ENCODE measurements at places on chromosomes 13 and 19.

- DNase-seq, result no peak
Measured at GRCh38 chr13:78597602-78597932, 5.8 kb downstream of the POU4F1 start.

DNA sequence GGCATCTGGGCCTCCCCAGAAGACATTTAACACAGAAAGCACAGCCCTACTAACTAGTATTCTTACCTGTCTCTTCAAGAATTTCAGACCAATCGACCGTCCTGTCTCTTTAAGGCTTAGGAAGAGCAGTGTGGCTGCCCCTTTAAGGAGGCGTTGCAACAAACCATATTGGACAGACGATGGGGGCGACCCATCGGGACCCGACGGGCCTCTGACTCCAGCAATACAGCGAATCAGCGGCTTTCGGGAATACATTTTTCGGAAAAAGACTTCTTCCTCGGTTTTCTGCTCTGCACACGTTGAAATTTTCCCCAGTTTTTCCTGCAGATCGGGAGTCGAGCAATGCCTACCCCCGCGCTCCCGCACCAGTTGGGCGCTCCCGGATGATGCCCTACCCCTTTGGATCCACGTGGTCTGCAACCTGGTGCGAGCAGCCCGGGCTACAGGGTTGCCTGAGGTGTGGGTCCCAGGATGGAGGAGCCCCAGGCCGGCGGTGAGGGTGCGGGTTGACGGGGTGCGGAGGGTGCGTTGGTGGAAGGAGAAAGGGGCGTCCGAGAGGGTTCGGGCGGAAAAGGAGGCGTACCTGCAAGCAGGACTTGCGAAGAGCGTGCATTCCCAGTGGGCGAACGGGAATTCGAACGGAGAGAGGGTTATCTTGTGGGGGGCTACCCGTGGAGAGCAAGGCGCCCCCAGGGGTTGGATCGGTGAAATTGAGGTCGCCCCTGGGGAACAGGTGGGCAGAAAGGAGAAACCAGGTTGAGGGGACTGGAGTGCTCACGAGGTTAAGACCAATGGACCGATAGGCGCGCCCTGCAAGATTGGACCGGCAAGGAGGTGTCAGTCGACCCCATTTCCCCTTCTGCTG lies at the start of gene POLR1G:
TSS of gene POLR1G (plus strand) at position 419 of the 865 bp plus-strand sequence. CDS start at position 472, 53 bp downstream.
- peak; percentile 87 for DNase-seq

DNA sequence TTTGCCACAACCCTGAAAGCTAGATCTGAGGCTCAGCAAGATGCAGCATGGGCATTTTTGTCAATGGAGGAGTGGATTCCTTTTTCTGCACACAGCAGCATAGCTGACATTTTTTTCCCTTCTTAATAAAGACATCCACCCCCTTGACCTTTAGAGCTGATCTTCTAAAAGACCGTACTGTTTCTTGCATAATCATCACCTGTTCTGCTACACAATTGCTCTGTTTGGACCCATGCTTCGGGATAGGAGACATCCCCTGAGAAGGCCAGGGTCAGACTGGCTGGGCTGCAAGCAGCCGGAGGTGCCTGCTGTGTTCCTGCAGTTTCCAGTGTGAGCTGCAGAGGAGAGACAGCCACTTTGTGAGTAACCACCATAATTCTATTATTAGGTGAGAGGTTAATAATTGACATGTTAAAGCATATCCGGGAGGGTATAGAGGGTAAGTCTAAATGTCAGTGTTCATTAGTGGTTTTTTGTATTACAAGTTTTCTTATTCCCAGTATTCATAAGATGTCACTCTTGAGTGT lies 108.5 kb upstream of the C1QTNF9B start:
- no peak for DNase-seq

GRCh38 chr19:6734096-6734696 lies 3.2 kb downstream of the GPR108 start:
- no peak for DNase-seq

DNA sequence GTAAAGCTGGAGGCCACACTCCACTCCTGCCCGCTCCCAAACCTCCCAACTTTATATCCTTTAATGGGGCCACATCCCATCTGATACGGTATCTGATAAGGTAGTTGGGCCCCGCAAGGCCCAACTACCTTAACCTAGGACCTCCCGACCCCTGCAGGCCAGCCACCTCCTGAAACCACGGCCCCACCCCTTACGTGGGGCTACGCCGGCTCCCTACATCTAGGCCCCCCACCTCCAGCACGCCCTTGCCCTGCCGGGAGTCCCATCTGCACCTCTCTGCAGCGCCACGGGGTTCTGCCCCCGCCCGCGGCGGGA lies 2.2 kb downstream of the IGFLR1 start:
- no peak for DNase-seq

DNA sequence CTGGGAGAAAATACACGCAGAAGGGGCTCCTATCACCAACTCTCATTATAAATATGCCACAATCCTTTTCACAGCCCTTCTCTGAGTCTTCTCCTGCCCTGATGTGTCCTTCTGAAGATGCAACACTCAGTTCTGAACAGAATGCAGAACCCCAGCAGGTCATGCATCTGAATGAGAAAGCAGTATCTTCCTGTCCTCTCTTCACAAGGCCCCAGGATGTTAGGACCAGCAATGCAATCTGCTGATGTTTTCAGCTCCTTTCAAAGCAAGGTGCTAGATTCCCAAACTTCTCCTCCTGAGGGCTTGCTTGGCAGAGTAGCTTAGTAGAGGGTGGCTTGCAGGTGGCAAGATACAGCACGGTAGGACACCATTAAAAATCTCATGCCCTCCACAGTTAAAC lies 22.3 kb upstream of the DOCK9 start:
- no peak for DNase-seq

DNA sequence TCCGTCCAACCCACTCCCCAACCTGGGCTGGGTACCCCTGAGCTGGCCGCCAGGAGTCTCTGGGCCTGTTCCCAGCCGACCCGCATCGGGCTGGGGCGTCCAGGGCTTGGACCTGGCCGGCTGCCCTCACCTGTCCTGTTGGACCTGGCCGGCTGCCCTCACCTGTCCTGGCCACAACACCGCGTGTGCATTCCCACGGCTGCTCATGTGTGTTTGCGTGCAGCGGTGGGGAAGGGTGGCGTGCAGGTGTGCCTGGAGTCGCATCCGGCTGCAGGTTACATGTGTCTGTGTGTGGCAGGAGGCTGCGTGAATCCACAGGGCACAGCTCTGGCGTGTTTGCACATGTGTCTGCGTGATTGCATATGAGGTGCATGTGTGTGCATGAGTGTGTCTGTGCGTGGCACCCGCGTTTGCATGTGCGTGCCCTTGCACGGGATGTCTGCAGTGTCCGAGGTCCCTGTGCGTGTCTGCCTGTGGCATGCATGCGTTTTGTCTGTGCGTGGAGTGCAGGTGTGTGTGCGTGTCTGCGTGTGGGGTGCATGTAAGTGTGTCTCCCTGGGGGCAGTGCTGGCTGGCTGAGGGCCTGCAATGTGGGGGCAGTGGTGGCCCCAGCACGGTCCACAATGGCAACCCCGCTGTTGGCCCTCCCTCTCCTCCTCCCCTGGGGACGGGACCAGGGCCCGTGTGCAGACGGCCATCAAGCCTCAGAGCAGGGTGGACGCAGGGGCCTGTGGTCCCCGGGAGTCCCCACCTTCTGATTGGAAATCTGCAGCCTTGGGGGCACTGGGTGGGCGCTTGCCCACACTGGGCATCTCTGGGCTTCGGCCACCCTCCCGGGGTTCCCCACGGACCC lies 3.4 kb downstream of the EFNA2 start:
- DNase-seq, result no peak

- DNase-seq, result no peak
Measured at GRCh38 chr19:31316201-31316951, 32.9 kb downstream of the TSHZ3 start.

GRCh38 chr19:35144600-35145436 lies 1.8 kb downstream of the FXYD7 start:
- peak; percentile 46 for DNase-seq

DNA sequence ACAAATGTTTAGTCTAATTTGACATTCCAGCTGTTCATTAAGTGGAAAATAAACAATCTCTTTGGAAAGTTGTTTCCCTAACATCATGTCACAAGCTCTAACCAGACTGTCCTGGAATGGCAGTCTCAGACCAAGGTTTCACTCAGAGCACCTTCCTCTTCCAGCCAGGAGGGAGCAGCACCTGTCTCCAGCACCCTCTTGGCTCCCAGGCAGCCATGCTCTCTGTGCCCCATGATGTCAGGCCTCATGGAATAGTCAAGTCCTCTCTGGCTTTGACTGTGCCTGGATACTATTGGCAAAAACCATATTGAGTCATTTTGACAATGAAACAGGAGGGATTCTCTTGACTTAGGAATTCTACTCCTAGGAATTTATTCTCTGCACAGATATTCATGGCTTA lies 171.4 kb downstream of the OXGR1 start:
- DNase-seq, result no peak

DNA sequence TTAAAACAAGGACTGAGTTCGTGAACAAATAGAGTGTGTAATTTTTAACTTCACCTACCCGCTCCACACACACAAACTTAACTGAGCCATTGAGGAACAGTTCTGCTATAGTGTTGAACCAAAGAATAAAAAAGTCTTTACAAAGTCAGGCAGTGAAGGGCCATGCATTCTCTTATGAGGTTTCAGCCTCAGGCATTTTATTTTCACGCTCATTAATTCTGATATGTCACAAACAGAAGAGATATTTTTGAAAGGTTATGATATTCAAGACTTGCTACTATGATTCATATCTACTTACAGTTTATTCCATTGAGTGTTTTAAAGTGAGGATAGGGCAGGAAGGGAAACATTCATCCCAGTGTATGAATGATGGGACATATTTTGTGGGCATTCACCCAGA lies 282.2 kb downstream of the SLITRK5 start:
- DNase-seq, result no peak

- DNase-seq, result no peak
Measured at GRCh38 chr19:46408664-46409039, 4.7 kb downstream of the CCDC8 start.

- DNase-seq, result peak; percentile 47
Measured at GRCh38 chr13:51844862-51845573, at the start of gene TMEM272. Gene TMEM272 (minus strand): TSS chr13:51845177. CDS start chr13:51838530, 6,647 bp downstream.

DNA sequence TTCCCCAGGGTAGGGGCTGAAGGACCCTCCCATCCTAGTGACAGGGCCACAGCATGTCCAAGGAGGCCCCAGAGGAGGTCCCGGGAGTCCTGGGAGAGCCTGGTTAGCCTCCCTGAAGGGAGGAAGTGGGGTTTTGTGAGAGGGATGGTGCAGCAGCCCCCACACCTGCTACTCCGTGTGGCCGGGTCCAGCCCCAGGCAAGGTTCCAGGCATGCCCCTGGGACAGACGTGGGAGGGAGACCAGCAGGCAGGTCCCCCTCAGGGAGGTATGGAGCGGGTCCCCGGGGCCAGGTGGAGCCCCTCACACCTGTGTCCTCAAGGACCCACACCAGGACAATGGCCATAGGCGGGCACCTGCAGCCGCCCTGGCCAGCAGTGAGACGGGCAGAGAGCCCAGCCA lies 1.9 kb upstream of the F7 start:
- DNase-seq, result no peak

- no peak for DNase-seq
Measured at GRCh38 chr19:54638683-54639082, 8.4 kb downstream of the LILRB1 start.

DNA sequence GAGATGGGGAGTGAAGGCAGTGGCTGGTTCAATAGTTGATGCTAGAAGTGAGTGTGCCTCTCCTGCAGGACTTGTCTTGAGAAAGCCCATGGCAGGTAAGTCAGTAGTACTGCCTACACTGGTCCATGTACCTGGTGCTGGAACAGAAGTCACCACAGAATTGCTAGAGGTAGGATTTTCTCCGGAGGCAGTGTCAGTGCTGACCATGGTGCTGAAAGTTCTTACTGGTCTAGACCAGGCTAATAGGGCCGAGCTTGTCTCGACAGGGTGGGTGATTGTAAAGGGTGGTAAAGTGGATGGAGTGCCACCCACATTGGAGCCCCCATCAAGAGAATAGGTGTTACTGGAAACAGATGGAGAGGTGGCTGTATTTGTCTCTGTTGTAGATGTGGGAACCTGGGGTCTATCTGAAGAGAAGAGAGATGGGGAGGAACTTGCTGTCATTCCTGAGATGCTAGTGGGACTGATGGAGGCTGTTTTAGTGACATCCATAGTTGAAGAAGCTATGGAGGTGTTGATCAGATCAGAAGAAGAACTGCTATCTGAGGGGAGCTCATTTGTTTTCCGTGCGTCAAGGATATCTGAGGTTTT lies 36.6 kb downstream of the MUC16 start:
- no peak for DNase-seq

- DNase-seq, result no peak
Measured at GRCh38 chr13:37187621-37188020, 82.2 kb upstream of the CSNK1A1L start.

Data from hematopoietic multipotent progenitor cell treated with erythropoietin and hydrocortisone succinate and interleukin-3 and kit ligand, for 15 days (in vitro differentiated cells).